ENCODE measurements at places on chromosomes 7 and 10.

DNA sequence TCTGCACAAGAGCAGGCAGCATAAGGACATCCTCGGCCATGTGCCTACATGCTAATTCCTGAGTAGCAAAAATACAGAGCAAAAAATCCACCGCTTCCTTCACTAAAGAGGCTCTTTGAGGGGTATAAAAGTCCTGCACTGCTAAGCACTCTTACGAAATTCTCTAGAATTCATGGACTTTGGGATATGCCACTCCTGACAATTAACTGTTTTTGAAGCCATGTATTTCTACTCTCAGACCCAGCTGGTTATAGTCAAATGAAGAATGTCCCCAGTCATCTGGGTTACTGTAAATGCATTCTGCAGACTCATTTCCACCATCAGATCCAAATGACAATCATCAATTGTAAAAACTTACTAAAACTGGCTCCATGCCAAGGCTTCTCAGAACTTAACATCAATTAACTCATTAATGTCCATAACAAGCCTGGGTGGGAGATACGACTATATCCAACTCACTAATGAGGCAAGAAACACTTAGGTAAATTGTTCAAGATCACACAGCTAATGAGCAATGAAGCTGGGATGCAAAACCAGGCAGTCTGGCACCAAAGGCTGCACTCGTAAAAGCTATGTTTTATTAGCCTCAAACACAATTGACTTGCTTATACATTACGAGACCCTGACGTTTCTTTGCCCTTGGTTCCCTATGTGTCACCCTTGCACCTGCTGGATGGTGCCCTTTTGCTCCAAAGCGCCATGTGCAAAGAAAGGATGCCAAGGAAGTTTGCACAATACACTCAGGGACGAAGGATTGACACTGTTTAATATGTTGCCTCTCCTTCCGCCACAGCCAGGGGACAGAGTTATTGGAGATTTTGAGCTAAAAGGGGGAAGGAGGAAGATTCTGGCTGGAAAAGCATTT is 250.4 kb downstream of the ELMO1 start:
- peak; percentile 8 for DNase-seq

DNA sequence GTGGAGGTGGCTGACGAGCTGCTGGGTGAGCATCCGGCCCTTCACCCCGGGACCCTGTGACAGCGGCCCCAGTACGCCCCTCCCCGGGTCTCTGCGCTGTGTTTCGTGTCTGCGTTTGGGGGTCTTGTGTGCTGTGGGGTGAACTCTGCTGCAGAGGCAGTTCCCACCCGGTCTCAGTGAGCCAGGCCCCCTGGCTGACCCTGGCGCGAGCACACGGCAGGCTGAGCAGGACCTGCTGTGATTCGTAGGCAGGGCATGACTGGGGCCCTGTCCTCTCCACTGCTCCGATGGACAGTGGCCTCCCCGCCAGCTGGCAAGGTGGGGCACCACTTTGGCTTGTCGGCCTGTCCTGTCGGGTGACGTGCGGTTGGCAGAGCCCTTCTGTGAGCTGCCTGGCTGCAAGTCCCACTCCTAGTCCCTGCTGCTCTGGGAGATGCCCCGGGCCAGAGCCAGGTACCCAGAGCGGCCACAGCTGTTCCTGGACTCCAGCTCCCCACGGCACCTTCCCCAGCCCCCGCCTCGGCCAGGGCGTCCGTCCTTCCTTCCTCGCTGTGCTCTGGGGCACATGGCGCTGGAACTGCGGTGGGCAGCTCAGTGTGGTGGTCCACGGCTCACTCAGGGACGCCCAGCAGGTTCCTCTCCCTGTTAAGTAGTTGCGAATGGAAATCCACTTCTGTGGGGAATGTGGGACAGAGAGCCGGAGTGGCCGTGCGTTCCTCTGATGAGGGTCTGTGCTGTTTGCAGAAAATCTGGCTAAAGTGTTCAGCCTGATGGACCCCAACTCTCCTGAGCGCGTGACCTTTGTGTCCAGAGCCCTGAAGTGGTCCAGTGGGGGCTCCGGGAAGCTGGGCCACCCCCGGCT is 10.5 kb downstream of the GET4 start:
- no peak for DNase-seq

DNA sequence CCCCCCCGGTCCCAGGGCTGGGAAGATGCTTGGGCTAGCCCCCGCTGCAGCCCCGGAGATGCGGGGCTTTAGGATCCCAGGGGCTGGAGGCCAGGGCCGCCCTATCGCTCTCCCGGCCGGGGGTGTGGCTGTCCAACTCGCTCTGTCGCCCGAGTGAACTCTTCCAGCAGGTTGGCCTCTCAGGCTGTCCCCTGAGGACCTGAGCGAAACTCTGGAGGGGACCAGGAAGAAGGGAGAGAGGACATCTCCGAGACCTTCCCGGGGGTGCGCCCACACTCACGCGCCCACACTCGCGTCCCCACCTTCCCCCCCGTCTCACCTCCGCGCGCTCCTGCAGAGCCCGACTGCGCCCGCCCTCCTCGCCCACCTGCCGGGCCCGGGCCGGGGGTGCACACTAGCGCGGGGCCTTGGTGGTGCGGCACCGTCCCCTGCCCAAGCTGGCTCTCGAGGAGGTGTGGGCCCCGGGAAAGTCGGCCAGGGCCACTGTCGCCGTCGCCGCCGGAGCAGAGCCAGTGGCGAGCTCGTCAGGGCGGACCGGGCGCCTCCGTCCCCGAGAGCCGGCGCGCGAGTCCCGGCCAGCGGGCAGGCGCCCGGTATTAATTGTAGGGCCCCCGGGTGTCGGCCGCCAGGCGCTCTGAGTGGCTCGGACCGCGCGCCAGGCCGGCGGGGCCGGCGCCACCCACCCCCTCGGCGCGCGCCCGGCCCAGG is 101.7 kb upstream of the SVIL start:
- DNase-seq: no peak

DNA sequence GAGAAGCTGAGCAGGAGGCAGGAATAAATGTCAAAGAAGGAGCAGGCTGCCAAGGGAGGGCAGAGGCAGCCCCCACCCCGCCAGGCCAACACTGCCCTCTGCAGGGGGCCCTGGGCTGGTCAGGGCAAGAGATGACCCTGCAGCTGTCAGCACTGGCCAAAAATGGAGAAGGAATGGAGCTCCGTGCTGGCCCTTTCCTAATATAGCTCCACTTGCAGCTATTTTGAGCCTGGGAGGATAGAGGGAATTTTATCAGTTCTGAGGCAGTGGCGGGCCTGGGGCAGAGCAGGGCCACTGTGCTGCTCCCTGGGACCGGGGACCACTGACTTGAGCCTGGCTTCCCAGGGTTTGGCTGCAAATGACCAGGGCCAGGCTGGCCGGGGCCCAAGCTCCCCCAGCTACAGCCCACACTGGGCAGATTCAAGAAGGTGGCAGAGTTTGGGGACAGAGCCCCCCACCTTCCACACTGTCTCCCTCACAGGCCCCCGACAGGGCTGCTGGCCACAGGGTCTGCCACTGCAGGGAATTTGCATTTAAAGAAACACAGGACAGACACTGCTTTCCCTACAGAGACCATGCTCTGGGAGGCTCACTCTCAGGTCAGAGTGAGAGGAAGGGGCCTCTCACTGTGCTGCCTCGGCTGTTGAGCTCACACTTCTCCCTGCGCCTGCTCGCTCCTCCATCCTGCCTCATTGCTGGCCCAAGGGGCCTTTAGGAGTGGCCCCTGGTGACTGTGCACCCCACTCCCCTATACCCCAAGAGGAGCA is 16.2 kb downstream of the LDB3 start:
- no peak for DNase-seq

DNA sequence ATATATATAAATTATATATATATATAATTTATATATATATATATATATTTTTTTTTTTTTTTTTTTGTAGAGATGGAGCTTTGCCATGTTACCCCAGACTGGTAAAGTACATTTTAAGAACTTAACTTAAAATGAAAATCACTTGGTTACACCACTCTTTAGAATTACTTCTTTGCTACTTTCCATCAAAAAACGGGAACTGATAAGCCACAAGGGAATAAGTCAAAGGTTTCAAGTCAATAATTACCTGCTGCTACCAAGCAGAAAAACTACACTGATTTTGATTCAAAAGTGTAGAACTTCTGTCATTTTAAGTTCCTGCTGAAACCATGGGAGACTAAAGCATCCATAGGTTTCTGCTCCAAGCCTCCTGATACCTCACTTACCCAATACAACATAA is 12.2 kb downstream of the PPA1 start:
- no peak for DNase-seq

- no peak for DNase-seq
These were observed 19.7 kb downstream of the PWWP2B start for GRCh38 chr10:132416566-132417256.

DNA sequence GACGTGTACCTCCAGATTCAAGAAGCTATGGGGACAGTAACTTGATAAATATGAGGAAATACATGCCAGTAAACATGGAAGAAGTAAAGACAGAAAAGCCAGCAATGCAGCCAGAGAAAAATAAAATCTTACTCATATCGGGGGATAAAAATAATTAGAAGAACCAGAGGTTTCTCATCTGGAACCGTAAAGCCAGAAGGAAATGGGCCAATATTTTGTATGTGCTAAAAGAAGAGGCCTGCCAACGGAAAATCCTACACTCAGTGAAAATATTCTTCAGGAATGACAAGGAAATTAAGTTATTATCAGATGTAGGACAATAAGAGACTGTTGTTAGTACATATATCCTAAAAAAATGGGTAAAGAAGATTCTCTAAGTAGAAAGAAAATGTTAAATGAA is 401.2 kb downstream of the CDC14C start:
- DNase-seq: no peak

DNA sequence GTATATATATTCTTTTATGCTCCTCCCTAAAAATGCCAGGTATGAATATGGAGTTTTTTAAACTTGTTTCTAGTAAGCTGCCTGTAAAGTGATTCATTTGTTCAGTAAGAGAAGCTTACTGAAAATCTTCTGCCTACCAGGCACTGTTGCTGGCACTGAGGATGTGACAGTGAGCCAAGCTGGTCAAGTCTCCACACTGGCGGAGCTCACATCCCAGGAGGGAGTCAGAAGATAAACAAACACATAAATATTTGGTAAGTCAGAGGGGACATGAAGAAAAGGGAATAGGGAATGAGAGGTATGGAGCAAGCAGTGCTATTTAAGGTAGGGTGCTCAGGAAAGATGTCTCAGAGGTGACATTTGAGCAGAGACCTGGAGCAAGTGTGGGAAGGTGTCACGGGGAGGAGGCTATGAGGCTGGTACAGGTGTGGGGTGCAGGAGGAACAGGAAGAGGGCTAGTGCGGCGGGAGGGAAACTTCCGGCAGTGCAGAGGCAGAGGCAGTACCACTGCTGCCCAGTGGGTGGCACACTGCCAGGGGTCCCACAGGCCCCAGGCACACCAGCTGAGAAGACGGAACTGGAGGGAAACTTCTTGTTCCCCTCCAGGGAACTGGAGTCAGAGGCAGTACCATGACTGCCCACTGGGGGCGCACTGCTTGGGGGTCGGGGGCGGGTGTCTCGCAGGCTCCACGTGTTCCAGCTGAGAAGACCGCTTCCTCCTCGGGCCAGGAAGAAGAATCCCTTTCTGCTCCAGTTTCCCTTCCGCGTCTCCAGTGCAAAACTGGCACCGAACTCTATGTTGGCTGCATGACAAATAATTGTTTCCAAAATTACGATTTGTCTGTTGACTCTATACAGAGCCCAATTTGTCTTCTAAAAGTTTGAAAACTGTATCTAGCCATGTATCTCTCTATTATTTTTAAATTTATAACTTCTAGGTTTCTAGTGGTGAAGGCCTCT is 161.0 kb downstream of the TEX36 start:
- peak; percentile 45 for DNase-seq

DNA sequence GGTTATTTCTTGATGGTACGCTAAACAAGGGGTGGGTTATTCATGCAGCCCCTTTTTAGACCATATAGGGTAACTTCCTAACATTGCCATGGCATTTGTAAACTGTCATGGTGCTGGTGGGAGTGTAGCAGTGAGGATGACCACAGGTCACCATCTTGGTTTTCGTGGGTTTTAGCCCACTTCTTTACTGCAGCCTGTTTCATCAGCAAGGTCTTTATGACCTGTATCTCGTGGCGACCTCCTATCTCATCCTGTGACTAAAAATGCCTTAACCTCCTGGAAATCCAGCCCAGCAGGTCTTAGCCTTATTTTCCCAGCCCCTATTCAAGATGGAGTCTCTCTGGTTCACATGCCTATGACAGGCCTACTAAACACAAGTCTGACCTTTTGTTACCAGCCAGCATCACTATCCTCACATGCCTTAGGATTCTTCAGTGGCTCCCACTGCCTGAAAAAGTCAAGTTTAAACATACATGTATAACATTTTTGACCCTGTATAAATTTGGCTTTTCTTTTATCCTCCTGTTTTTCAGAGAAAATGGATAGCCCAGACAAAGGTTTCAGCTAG is 13.2 kb upstream of the COBL start:
- no peak for DNase-seq

DNA sequence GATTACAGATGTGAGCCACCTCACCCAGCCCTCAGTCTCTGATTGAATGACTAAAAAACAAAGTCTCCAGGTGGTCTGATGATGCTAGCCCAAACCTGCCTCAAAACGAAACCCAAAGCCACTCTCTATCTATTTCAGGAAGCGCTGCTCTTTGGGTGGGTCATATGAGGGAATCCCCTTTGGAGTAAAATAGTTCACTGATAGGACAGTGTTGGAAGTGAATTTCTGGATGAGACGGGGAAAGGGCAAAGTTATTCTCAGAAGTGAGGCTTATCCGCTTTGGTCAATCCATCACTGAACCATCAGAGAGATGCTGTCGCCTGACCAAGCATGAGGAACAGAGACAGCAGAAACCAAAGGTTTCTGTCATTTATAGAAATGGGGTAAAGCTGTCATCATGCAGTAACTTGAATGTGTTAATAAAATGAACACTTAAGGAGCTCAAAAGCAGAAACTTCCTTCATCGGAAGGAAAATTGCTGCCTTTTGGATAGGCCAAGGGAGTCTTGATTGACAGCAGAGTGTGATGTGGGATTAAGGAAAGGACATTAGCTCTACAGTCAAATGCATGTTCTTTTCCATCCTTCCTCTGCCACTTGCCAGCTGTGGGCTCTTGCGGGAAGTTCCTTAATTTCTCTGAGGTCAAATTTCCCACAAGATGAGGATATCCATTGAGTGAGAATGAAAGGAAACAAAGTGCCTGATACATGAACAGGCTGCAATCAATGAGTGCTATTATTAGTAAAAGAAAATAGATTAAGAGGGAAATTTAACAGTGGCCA is 64.9 kb upstream of the C1QL3 start:
- peak; percentile 33 for DNase-seq

- no peak for DNase-seq
These were observed 49.1 kb downstream of the RAPGEF5 start for GRCh38 chr7:22307816-22308215.
